ENCODE measurements at places on chromosomes 7 and 10. TPM values are rescaled to one million over a fixed set of nuclear protein-coding genes. Genes with fewer than 3 reads are reported as not detected.

The CRHR2 gene
- 0.19 TPM for total RNA-seq

The DNAH11 gene
- total RNA-seq, result 4.9 TPM

The COMMD3 gene
- 2.7 TPM for total RNA-seq

The UCMA gene
- 4.1 TPM for total RNA-seq

The TRPV5 gene
- total RNA-seq, result not detected

The LIPN gene
- total RNA-seq, result not detected

The EBLN1 gene
- not detected for total RNA-seq

The RPEL1 gene
- total RNA-seq, result not detected

The GIMAP5 gene
- not detected for total RNA-seq

Measured in H1 (cell line).